ENCODE measurements at places on chromosomes 5 and 9.

DNA sequence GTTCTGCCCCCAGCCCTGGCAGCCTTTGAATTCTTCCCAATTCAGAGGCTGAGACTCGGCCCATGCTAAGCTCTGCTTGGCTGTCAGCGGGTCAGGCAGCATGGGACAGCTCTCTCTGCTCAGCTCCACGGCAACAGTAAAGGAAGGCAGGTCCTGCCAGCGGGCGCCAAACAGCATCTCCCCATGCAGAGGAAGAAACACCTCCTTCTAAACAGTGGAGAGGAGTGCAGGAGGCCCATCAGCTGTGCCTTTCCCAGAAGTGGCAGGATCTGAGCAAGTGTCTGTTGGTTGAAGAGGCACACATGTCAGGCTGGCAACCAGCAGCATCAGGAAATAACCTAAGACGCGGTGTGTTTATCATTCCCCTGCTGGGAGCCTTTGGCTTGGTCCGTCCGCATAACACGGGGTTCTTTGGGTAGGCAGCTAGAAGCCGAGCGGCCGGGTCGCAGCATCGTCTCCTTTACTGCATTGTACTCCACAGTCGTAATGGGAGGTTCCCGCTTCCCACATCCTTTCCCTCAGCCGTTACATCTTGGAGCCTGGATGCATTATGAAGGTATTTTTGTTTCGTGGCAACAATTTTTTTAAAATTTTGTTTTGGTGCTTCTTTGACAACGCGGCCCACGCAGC, 42.7 kb upstream of the NCS1 start:
- no peak for DNase-seq

DNA sequence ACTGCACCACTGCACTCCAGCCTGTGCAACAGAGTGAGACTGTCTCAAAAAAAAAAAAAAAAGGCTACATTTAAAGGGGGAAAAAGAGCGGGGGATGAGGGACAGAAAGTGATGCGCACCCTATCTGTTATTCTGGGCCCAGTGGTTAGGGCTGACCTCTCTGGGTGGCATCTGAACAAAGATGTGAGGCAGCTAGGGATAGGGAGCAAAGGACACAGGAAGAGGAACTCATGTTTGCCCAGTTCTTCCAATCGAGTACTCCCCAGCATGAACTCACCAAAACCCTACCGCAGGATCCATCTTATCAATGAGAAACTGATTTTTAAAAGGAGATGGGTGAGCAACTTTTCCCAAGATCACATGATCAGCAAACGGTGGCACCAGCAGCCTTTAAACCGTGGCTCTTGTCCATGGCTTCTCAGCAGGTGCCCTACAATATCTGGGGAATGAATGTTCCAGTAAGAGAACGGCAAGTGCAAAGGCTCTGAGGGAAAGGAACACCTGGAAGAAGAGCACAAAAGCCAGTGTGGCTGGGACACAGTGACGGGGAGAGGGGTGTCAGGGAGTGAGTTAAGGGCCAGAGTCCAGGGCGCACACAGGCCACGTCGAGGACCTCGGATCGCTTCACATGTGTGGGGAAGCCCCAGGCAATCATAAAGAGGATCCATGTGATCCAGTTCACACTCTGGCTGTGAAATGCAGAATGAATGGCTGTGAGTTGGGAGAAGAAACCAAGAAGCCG, 22.0 kb downstream of the RAPGEF1 start:
- no peak for DNase-seq

- no peak for DNase-seq
Measured at GRCh38 chr9:38047301-38048251, 21.5 kb downstream of the SHB start.

DNA sequence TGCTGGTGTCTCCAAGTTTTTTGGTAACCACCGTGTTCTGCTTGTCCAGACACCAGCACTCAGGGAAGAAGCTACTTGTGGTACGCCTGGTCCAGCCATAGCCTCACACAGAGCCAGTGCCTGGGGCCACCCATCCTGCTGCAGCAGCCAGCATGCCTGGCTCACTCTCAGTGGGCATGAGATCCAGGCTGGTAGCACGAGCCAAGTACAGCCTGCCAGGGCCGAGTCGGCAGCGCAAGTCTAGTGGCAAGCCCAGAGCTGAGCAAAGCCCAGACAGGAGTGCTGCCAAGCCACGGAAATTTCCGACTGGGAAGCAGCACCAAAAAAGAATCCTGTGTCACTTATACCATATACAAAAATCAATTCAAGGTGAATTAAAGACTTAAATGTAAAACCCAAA, 36.3 kb upstream of the FBXL17 start:
- no peak for DNase-seq

DNA sequence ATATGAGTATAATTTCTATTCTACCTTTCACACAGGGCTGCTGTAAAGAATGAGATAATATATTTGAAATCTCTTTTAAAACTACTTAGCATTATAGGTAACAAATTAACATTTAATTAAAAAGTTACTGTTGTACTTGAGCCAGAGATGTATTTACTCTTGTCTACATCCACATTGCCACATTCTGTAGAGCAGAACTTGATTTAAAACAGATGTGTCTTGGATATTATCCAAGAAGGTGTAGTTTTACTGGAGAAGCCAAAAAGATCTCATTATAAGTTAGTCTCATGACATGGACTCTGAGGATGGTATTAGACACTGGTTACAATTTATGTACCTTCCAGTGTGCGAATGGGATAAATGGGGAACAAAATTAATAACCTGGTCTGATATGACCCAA, 293.1 kb upstream of the CCNH start:
- no peak for DNase-seq

- no peak for DNase-seq
Measured at GRCh38 chr5:116566251-116566650, 8.4 kb downstream of the SEMA6A start.

DNA sequence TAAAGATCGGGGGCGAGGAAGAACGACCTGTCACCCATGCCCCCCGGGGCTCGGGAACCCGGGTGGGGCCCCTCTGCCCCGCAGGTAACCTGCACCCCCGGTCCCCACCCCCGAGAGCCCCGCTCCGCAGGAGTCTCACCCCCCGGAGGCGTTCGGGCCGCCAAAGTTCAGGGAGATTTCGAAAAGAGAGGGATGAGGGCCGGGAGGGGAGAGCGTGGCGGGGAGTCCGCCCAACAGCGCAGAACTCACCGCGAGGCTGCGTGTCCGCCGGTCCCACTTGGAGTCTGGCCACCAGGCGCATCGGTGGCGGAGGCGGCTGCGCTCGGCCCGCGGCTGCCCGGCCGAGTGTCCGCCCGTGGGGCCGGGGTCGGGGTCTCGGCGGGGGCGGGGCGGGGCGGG, at the start of gene PHF19:
PHF19 (minus strand) TSS at position 347 of the 399 bp plus-strand sequence. CDS start 2,447 bp downstream, outside the sequence.
- DNase-seq, result no peak

DNA sequence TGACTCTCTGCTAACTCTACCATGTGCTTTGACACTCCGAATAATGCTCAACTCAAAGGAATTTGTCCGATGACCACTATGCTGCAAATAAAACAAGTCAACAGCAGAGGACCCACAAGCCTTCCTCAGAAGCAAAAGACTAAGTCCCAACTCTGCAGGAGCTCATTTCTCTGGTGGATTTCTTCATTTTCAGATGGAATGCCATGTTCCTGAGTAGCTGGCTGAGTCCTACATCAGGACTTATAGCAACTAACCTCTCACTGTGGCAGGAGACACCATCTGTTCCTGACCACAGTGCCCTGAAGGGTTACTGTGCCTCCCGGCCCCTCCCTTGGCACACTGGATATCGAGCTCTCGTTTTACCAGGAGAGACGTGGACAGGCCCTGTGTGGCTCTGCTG, 20.8 kb downstream of the LHFPL2 start:
- no peak for DNase-seq

DNA sequence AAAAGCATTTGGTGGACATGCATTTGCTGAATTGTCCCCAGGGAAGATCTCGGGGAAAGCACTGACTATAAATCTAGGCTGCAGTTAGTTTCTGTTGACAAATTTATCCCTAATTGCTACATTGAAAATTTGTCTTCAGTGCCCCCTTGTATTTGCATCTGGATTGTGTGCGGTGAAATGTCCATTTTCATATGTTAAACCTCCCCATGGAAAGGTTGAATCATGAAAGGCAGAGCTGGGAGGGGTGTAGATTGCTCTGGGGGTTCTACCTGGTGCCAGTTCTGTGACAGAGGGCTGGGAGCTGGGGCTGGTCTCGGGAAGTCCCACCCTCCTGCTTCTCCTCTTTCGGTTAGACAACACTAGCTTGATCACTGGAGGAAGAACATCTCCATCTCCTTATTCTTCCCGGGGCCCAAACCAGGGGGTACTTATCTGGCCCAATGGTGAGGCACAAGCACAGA, 101.9 kb downstream of the GADD45G start:
- no peak for DNase-seq

DNA sequence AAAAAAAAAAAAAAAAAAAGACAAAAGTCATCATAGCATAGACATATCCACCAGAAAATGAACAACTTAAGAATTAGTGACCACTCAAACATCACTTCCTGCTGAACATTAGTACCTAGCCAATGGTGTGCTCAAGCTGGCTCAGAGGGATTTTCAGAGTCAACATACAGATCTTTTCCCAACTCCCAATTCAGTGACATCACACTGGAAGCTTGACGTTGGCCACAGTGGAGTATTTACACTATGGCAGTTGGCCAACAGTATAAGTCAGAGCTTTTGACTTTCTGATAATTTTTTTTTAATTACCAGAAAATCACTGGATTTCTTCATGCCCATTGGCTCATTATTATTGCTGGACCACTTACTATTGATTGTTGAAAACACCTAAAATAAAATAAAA, 383.5 kb downstream of the ARHGEF28 start:
- DNase-seq, result no peak

GRCh38 chr5:23204111-23204510, 303.3 kb upstream of the PRDM9 start:
- DNase-seq, result no peak

DNA sequence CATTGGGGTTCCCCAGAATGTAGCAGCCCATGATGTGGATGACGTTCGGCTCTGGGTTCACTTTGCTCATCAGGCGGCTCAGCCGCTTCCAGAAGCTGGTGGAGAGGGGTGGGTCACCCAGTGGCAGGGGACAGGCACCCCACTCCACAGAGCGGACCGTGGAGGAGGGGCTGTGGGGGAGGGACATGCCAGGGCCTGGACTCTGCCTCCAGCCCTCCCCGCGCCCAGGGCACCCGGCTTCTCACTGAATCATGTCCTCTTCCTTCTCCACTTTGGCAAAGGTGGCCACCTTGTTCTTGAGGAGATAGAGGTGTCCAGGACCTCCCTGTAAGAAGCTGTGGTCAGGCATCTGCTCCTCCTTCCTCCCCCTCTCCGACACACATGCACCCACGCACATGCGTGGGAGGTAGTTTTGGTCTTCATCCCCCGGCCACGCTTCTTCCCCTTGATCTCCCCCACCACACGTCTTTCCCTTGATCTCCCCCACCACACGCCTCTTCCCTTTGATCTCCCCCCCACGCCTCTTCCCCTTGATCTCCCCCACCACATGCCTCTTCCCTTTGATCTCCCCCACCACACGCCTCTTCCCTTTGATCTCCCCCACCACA, 8.9 kb upstream of the ENTPD8 start:
- peak; percentile 13 for DNase-seq

DNA sequence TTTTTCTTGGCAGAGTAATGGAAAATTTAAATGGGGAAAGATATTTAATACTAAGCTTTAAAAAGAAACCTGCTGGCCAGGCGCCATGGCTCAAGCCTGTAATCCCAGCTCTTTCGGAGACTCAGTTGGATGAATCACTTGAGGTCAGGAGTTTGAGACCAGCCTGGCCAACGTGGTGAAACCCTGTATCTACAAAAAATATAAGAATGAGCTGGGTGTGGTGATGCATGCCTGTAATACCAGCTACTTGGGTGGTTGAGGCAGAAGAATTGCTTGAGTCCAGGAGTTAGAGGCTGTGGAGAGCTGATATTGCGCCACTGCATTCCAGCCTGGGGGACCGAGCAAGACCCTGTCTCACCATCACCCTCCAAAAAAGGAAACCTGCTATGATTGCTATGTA, 32.8 kb downstream of the TUT7 start:
- no peak for DNase-seq

DNA sequence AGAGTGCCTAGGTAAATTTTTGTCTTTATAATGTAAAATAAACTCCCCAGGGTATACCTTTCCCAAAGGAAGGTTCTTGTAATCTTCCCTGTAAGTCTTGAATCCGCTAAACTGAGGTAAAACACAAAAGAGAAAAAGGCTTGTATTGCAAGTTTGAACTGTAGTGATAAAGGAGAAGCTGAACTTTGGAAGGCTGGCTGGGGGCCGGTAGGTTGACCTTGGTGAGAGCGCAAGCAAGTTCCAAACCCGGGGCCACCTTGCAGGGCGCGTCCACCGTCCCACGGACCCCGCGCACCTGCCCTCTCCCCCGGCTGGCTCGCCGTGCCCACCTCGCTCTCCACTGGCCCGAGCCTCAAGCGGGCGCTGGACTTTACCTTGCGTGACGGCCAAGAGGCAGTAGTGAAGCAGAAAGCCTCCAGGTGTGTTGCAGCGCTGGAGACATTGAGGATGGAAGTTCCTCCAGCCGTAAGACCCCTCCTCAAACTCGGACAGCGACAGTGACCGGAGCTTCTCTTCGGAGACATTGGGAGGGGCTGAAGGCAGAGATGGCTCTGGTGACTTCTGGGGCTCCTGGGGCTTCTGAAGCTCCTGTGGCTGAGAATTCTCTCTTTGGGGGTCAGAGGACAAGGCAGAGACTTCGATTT, 428 bp downstream of the SLCO4C1 start:
- DNase-seq, result no peak

DNA sequence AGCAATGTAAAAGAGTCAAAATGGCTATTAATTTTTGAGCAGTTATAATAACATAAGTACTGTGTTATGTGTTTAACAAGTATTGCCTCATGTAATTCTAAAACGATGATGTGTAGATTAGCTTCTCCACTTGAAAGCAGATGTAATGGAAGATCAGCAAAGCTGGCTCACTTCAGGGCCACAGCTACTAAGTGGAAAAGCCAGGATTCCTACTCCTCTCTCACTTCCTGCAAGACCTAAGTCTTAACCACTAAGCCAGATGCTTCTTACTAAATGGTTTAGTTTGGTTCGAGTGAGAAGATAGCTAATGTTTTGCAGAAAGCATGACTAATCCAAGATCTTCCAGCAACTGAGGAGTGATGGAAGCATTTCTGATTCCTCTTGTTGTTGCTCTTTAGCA, 15.7 kb upstream of the TNC start:
- DNase-seq, result no peak

DNA sequence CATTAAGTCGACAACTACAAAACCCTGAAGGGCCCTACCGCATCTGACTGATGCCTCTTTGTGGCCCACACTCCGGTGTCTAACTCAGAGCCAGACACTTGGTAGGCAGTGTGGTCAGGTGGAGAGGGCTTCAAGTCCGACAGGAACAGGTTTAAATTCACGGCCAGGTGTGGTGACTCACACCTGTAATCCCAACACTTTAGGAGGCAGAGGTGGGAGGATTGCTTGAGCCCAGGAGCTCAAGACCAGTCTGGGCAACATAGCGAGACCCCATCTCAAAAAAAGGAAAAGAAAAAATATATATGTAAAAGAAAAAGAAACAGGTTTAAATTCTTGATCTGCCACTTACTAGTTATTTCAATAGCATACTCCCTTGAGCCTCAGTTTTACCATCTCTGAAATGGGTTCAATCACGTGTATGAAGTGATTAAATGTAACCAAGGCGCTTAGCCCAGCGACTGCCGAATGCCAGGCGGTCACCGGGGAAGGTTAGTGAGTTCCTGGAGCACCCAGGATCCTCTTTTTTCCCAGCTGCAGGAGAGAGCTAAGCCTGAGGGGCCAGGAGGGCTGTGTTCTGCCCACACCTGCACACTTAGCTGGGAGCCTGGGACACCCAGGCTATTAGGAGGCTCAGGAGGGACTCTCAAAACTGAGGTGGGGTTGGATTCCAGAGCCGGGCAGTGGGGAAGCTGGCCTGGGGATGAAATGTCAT, 943 bp downstream of the CLTB start:
- DNase-seq, result no peak
